ENCODE measurements at places on chromosomes 13 and 19.

DNA sequence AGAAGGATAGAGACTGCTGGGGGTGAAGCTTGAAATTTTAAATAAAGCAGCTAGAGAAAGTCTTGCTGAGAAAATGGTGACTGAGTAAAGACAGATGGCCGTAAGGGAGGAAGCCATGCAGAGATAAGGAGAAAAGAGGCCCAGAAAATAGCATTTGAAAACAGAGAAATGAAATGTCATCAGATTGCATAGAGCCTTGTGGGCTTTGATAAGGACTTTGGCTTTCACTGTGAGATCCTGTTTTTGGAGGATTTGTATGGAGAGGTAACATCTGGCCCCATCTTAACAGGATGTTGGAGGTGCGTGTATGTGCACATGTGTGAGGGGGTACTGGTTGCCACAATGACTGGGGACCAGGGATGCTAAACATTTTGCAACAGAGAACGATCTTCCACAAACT lies 19.5 kb upstream of the ATP8A2 start:
- DNase-seq, result no peak

- no peak for DNase-seq
Measured at GRCh38 chr19:29666578-29667386, 1.5 kb downstream of the PLEKHF1 start.

GRCh38 chr13:108549934-108550333 lies 79.5 kb upstream of the MYO16 start:
- DNase-seq, result no peak

DNA sequence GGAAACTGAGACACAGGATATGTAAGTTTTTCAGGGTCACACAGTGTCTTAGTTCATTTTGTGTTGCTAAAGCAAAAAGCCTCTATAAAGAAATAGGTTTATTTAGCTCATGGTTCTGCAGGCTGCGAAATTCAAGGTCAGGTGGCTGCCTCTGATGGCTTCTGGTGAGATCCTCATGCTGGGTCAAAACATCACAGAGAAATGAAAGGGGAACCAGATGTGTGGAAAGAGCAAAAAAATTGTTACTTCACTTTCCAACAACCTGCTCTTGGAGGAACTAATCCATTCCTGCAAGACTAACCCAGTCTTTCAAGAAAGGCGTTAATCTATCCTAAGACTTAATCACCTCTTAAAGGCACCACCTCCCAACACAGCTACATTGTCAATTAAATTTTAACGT lies 64.2 kb upstream of the UBL3 start:
- DNase-seq, result no peak

DNA sequence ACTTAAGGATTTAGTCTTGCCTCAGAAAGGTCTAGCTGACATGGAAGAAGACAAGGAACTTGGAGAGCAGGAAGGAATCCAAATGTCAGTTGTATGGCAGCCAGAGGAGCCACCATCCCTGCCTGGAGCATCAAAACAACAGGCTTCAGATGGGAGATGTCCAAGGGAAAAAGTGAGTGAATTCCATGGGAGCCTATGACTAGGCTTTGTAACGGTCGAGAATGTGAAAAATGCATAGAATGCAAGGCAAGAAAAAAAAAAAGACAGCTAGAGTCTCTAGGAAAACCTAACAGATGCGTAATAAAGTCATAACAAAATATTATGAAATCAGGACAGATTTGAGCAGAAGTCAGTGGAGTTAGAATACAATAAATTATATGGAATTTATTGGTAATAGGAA lies 183.7 kb upstream of the LSM14A start:
- DNase-seq, result no peak

DNA sequence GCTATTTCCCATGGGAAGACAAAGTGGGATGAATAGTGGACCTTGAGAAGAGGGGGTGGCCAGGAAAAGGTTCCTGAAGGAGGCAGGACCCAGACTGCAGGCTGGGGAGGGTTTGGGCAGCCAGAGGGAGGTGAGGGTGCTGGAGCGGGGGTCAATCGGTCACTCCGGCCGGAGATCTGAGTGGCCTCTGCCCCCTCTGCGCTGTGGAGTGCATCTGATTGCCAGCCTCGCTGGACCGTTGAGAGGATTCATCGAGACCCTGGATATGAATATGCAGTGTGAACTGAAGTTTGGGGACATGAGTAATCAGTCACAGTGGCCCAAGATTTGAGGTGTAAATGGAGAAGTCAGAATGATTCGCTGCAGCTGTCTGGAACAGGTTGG lies 5.5 kb upstream of the ZNF580 start:
- DNase-seq, result no peak

All from NCI-H526 treated with DMSO at 0.1 percent for 48 hours (cell line).